ENCODE measurements at places on chromosomes 2 and 18. TPM values are rescaled to one million over a fixed set of nuclear protein-coding genes. Genes with fewer than 3 reads are reported as not detected.

DNA sequence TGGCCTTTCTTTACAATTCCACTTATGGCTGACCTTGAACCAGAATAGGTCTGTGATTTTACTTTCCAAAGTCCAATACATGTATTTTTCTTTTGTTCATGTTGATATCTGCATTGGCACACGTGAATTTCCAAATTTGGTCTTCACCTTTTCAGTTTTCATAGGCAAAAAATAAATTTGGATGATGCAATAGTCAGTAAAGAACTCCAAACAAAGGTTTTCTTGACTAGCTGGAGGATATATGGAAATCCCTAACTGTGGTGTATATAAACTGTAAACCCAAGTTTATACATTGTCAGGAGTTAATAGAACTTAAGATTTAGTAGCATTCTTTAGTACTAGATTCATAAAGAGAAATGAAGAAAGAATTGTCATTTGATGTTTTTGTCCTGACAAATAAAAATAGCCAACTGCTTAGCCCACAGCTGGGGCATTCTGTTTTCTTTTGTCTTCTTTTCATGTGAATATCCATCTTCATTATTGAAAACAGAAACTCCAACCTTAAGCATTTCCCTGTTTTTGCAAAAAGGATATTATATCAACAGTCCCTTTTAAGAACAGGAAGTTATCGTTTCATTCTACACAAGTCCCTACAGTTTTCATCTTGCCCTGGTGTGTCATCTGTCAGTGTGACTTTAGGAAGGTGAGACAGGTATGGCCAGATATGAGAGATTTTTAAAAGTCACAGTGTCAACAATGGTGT is 132.9 kb downstream of the BCL2 start:
- no peak for DNase-seq

DNA sequence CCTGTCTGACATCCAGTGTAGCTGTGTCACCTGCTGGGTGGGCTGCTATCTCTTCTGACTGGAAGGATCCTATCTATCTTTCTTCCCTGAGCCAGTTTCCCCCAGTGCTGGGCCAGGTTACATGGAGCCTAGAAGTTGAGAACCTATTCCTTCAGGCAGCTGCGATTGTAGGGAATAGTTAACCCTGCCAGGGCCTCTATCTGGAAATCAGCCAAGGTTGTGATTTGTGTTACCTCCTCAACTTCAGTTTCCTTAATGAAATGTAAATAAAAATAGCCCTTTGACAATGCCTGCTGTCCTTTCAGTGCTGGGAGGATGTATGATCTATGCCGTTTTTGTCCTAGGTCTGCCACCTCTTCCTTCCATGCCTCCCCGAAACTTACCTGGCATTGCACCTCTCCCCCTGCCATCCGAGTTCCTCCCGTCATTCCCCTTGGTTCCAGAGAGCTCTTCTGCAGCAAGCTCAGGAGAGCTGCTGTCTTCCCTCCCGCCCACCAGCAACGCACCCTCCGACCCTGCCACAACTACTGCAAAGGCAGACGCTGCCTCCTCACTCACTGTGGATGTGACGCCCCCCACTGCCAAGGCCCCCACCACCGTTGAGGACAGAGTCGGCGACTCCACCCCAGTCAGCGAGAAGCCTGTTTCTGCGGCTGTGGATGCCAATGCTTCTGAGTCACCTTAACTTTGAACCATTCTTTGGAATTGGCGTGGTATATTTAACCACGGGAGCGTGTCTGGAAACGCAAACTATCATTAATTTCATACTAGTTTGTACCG is 36.6 kb downstream of the GORASP2 start:
- no peak for DNase-seq

DNA sequence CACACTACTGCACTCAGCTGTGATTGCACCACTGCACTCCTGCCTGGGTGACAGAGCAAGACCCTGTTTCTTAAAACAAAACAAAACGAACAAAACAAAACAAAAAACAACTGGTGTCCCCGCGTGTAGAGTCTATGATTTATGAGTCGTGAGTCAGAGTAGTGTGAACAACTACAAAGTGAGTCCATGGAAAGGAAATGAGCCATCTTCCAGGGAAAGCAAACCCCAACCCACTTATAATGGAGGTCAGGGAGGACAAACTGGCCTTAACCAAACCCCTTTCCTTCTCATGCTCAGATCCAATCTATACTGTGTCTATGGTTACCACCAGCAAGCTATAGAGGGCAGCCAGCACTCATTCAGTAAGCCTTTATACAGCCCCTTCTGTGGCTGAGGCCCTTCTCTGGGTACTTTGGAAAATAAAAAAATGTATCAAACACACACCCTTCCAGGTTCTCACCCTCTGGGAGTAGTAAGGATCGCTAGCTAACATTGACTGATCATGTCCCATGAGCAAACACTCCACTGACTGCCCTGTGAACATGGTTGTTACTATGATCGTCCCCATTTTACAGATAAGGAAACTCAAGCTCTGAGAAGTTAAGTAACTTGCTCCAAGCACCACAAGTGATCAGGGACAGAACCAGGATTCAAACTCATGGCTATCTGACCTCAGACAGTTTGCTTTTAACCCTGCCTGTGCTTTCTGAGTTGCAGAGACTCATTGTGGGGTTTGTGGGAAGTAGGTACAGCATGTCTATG is 24.7 kb upstream of the COLEC12 start:
- no peak for DNase-seq

MC2R gene
- total RNA-seq, result not detected

SERPINB10 gene
- total RNA-seq, result not detected

AFF3 gene
- total RNA-seq, result 239 TPM

Data from osteocyte (in vitro differentiated cells).